ENCODE measurements at places on chromosomes 2 and 18. TPM values are rescaled to one million over a fixed set of nuclear protein-coding genes. Genes with fewer than 3 reads are reported as not detected.

DNA sequence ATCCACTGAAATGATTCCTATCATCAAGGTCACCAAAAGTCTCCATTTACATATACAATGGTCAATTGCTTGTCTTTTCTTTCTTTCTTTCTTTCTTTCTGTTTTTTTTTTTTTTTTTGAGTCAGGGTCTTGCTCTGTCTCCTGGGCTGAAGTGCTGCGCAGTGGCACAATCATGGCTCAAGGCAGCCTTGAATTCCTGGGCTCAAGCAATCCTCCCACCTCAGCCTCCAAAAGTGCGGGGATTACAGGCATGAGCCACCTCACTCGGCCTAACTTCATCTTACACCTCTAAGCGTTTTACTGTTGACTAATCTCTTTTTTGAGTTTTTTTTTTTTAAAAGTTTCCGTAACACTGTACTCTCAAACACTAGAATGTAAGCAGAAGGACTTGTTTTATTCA lies 867 bp downstream of the SF3B6 start:
- no peak for DNase-seq

- DNase-seq, result no peak
Observed at GRCh38 chr2:63049970-63050333, 678 bp upstream of the OTX1 start.

Gene STPG4
- total RNA-seq, result not detected

GRCh38 chr2:226953826-226954225 lies 118.0 kb downstream of the RHBDD1 start:
- no peak for DNase-seq
